ENCODE measurements at places on chromosomes 16 and 17. TPM values are rescaled to one million over a fixed set of nuclear protein-coding genes. Genes with fewer than 3 reads are reported as not detected.

Gene TTYH2
- polyA plus RNA-seq: 78.6 TPM

- no peak for DNase-seq
Observed at GRCh38 chr17:80604009-80604669, 59.5 kb downstream of the RPTOR start.

Gene ITGB4
- polyA plus RNA-seq: 4.6 TPM

- DNase-seq: no peak
Observed at GRCh38 chr16:66275775-66276428, 90.6 kb upstream of the CDH5 start.

Gene MYOCD
- 0.70 TPM for polyA plus RNA-seq

GRCh38 chr16:78852081-78852635 is 748.4 kb downstream of the MAF start:
- DNase-seq: no peak
